ENCODE measurements at places on chromosomes 5 and 9.

- no peak for DNase-seq
These were observed 2.1 kb upstream of the SH3GLB2 start for GRCh38 chr9:129030191-129030590.

GRCh38 chr5:149411738-149412519 lies 32.8 kb upstream of the IL17B start:
- no peak for DNase-seq

DNA sequence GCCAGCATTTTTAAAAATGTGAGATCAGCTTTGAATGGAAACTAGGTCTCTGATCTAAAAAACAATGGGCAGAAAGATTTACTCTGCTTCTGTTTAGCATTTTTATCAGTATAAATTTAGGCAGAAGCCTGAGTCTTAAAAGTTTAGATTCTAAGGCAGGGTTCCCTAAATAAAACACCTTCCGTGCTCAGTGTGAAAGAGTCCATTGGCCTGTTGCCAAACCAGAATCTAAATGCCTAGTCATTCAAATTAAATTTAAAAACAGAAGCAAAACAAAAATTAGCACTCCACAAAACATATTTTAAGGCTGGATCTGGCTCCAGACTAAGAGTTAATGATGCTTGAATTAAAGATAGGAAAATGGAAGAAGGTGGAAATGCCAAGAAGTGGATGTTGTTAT lies 4.5 kb downstream of the TYRP1 start:
- DNase-seq = no peak

GRCh38 chr5:60492958-60493357 lies 207.0 kb downstream of the DEPDC1B start:
- DNase-seq = no peak

DNA sequence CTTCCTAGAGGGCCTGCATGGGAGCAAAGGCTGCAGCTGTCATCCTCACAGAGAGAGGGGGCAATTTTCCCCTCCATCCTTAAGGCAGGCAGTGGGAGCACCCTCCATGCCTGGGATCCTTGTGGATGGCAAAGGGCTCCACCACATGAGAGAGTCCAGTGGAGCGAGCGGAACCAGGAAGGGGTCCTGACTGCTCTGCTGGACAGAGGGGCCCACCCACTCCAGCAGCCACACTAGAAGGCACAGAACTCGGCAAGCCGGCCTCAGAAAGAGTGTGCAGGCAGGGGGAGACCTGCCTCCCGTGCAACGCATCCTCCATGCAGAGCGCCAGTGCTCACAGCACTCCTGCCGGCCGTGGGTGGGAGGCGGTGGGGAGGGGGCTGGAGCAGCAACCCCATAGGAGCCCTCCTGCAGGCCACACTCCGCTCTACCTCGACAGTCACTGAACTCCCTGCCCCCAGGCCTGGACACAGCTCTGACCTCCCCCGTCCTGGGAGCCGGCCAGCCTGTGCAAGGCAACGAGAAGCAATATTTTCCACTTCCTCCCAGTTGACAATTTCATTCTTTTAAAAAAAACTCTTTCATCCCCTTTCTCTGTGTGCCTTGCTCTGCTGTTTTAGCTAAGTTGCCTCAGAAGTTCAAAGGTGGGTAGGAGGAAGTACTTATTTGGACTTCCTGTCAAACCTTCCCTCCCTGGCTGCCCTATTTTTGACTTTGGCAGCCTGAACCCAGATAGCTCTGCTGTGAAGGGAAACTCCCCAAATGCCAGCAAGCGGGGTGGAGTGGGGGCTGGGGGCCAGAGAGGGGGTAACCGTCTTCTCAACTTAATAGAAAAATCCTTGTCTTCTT lies 5.3 kb upstream of the LCP2 start:
- DNase-seq = no peak

DNA sequence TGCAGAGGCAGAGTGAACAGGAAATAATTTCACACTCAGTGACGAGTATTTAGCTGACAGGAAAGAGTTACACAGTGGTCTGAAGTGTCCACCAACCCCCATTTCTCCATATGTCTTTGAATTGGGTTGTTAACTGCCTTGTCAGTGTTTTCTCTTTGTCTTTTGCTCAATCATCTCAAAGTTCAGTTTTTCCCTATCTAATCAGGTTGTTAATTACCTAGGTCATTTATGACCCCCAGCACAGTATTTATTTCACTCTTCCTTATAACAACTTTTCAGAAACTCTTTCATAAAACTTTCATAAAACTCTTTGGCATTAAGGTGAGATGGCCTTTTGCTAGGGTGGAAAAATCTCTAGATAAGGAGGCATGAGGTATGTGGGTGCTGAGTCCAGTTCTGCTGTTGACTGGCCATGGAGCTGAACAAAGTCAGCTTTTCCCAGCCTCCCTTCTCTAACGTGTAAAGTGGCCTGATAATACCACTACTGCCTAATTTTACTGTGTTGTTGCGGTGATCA lies 5.2 kb upstream of the ALDOB start:
- no peak for DNase-seq

DNA sequence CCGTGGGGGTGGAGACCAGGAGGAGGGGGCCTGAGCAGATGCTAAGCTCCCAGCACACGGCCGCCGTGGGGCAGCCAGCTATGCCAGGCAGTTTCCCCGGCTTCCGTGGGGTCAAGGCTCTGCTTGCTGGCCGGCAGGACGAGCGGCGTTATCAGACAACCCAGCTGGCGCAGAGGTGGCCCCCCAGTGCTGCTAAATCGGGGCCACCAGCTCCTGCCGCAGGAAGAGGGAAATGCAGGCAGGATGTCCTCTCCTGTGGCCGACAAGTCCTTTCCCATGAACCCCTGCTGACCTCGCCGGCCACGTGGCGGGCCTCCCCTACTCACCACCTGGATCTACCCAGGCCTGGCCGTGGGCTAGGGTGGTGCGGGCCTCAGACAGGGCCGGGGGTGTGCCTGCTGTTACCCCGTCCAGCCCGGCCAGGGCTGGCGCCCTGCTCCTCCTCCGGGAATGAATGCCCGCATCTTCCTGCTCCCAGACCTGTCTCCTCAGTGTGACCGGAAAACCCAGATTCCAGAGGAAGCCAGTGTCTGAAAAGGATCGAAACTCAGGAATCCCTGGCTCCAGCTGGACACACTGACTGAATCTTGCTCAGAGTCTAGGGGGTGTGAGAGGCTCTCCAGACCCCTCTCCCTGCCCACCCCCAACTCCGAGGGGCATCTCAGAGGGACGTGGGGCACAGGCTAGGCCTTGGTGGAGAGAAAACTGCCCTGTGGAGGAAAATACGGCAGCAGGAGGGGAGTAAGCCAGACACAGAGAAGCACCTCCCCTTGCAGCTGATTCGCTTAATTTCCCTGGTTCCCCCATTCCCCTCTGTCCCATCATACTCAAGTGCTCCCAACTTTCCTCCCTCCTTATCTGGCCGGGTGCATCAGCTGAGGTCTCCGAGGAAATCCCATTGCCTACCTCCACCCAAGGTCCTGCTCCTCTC lies 3.9 kb downstream of the FLT4 start:
- no peak for DNase-seq

GRCh38 chr5:38013107-38013506 lies 173.3 kb upstream of the GDNF start:
- DNase-seq = no peak

- no peak for DNase-seq
These were observed 13.9 kb upstream of the UBLCP1 start for GRCh38 chr5:159249158-159249557.

GRCh38 chr5:78295035-78295961 lies 800 bp upstream of the AP3B1 start:
- DNase-seq = no peak

- no peak for DNase-seq
These were observed 48.9 kb downstream of the SLC6A3 start for GRCh38 chr5:1396293-1396816.

- DNase-seq = no peak
These were observed 266.0 kb upstream of the TRIM32 start for GRCh38 chr9:116420993-116421538.

- DNase-seq = no peak
These were observed 162.4 kb downstream of the TTC39B start for GRCh38 chr9:15144622-15145061.

- no peak for DNase-seq
These were observed 28.4 kb upstream of the IRX4 start for GRCh38 chr5:1910861-1911772.

- DNase-seq = no peak
These were observed 41.4 kb downstream of the RGS3 start for GRCh38 chr9:113504725-113505590.

DNA sequence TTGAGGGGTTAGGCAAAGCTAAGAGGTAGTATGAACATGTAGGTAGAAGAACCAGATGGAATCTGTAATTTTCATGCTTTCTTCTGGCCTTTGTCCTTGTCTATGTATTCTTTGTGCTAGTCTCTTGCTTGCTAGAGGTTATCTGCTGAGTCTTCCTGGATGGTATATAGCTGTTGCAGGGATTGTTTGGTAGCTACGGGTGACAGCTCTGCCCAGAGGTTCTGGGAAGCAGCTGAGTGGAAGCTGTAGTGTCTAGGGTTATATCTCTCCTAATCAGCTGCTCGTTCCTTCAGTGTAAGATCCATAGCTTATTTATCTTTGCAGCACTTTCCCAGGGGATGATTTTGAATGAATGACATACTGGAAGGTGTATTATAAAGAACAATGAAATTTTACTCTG lies 100.3 kb downstream of the ATG10 start:
- no peak for DNase-seq

GRCh38 chr5:117800261-117800660 lies 1188.1 kb downstream of the DTWD2 start:
- no peak for DNase-seq

- DNase-seq = no peak
These were observed 15.2 kb downstream of the LIFR start for GRCh38 chr5:38541174-38541725.

GRCh38 chr9:35854091-35854762 lies 16.0 kb downstream of the OR13J1 start:
- DNase-seq = no peak

DNA sequence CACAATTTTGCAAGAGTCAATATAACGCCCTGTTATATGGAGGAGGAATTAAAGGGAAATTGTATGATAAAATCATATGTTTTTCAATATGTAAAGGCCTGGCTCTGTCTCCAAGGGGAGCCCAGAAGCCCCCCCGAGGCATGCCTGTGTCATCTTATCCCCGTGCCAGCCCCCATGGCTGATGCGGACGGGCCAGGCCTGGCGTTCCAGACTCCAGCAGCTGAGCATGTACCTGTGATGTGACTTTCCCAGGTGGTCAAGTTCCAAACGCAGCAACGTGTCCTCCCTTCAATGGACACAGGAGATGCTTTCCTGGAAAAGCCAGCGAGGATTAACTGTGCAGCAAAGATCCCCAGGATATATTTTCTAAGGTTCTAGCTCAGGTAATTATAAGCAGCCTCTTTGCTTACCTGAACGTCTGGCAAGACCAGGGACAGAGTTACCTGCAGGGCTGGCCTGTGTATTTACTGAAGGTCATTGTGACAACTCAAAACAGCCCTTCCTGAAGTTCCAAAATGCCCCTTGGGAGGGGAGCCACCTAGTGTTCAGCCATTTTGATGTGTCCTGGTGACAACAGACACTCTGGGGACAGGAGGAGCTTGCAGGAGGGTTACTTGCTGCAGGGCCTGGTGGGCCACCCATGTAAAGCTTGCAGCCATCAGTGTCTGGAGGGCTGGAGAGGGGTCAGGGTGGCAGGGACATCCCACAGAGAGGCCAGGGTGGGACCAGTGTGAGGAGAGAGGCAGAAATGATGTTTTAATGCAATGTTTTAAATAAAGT lies 53.3 kb upstream of the RNU6ATAC start:
- no peak for DNase-seq

GRCh38 chr9:112174222-112174964 lies 704 bp downstream of the SUSD1 start:
- no peak for DNase-seq

DNA sequence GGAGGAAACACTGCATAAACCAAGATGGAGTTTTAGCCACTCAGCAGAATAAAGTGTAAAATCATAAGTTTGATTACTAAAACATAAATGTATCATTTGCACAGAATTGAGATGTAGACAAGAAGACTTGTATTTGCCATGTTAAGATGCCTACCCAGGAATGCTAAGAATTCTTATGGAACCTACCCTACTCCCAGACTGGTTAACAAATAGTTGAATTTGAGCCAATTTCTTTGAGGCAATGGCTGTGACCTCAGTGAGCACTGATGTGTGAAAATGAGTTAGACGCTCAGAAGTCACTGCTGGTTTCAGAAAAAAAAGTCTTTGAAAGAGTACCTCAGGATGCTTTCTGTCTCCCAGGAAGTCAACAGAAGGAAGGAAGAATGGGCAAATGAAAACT lies 95.6 kb downstream of the ESM1 start:
- DNase-seq = no peak

DNA sequence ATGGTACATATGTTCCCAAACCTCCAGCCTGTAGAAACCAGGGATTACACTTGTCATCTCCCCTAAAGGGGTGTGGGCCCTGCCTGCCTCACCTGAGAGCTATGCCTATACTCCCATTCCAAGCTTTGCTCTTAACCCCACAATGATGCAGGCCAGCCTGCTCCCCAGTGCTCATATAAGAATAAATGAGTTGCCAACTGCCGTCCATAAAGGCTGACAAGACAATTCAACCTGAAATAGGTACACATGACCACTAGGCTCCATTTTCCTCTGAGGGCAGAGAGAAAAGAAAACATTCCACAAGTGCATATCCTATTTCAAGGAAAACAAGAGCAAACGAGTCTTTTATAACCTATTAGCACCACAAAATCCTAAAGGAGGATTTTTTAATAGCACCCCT lies 28.4 kb downstream of the SKP1 start:
- DNase-seq = no peak

DNA sequence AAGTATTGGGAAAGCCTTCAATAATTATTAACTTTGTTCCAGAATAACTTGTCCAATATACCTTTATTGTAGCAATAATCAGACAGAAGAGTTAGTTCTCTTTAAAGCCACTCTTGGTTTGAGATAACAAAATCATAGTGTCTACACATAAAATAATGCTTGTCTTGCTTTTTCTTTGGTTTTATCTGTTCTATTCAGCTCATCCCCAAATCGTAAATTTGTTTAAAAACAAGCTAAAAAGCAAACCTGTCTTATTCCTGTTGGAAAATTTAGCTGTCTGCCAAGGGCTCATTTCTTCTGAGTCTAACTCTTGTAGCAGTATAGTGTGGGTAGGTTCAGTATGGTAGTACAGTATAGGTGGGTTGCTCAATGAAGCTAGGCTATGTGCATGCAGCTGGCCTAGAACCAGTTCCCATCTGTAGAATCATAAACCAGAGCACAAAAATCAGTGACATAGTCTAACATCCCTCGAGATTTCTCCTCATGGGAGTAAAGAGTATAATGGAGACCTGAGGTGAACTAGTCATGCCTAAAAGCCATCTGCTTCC lies 17.9 kb upstream of the APBA1 start:
- no peak for DNase-seq
